Activated CD4-positive, CD25-positive, alpha-beta regulatory T cell treated with anti-CD3 and anti-CD28 coated beads, Interleukin-2, amount 50 U/mL, for 24 hours (primary cell): ENCODE measurements at places on chromosomes 6 and 20.

GRCh38 chr20:6421321-6422248 lies 298.8 kb upstream of the FERMT1 start:
- ATAC-seq = no peak

GRCh38 chr20:14355791-14356190 lies 18.4 kb upstream of the FLRT3 start:
- ATAC-seq = no peak

GRCh38 chr20:38355161-38356012 lies 9.1 kb downstream of the LBP start:
- no peak for ATAC-seq

DNA sequence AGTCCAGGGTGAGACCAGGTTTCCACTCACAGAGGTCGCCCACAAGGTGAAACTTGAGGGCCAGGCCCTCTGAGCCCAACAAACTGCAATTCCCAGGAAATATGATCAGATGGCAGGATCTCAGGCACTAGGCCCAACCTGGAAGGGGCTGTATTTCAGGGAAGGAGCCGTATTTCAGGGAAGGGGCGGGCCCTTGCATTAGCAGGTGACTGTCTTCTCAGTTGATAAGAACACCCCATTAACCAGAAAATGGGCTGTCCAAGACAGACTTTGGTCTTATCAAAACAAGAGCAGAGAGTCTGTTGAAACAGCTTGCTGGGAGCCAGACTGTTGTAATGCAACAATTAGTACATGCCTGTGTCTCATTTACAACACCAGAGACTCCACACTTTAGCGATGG lies 10.9 kb upstream of the BNIP5 start:
- ATAC-seq = no peak

DNA sequence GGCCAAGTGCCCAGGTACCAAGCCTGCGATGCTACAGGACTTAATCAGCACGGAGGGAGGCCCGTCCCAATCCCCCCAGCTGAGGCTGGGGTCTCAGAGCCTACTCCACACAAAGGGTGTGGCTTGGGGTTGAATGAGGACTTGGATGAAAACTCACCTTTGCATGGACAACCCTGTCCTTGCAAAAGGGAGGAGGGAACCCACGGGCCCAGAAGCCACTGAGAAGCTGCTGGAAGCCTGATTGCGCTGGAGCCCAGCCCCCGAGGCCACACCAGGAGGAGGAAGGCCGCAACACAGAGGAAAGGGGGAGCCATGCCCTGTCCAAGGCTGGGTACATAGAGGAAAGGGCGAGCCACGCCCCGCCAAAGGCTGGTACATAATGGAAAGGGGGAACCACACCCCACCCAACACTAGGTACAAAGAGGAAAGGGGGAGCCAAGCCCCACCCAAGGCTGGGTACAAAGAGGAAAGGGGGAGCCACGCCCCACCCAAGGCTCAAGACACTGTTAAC lies 158.8 kb downstream of the DLL1 start:
- no peak for ATAC-seq

DNA sequence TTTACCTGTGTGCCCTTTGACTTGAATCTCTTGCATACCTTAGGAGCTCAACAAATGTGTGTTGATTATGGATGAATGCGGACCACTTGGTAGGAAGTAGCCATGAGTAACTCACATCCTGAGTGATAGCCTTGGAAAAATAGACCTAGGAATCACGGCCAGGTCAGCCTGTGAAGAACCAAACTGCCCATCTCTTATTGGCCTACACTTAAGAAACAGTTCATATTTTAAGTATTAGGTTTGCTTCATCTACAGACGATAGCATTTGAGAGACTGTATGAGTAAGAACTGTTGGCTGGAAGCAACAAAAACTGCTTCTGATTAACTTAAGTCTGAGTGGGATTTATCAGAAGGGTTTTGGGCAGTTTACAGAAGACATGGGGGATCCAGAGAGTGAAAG lies 320.1 kb upstream of the PRND start:
- ATAC-seq = no peak
